Activated CD8-positive, alpha-beta T cell treated with anti-CD3 and anti-CD28 coated beads, Interleukin-2, amount 10 ng/mL, durations not matched to agents 7 days and 5 days (primary cell): ENCODE measurements at places on chromosomes 1 and 21. TPM values are rescaled to one million over a fixed set of nuclear protein-coding genes. Genes with fewer than 3 reads are reported as not detected.

LDLRAD2 gene
- total RNA-seq = not detected

ROR1 gene
- total RNA-seq = not detected

KCNN3 gene
- not detected for total RNA-seq

TAS1R1 gene
- not detected for total RNA-seq

DCAF6 gene
- 25.1 TPM for total RNA-seq

DNAJC28 gene
- total RNA-seq = 0.73 TPM
